ENCODE measurements at places on chromosomes 6 and 20.

GRCh38 chr6:14487625-14488024 lies 370.1 kb downstream of the CD83 start:
- DNase-seq, result no peak

DNA sequence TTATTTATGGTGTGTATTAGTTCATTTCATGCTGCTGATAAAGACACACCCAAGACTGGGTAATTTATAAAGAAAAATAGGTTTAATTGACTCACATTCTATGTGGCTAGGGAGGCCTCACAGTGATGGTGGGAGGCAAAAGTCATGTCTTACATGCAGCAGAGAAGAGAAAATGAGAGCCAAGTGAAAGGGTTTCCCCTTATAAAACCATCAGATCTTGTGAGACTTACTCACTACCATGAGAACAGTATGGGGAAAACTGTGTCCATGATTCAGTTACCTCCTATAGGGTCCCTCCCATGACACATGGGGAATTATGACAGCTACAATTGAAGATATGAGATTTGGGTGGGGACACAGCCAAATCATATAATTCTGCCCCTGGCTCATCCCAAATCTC lies 150.0 kb upstream of the AHI1 start:
- DNase-seq, result no peak

- no peak for DNase-seq
Measured at GRCh38 chr20:63445075-63445734, 27.2 kb downstream of the KCNQ2 start.

DNA sequence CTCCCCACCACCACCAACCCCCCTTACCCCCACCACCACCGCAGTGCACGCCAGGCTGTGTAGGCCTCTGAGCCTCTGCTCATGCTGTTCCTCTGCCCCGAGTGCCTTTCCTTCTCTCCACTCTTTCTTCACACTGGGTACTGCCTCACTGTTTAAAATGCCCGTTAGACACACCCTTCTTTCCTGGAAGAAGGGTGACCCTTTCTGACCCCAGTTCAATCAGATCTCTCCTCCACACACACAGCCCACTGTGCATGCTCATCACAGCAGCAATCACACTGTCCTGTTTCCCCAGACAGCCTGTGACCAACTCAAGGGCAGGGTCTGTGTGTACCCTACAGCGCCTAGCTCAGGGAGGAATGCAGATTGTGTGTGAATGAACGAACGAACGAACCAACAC lies 10.0 kb downstream of the TMEM74B start:
- DNase-seq, result no peak

GRCh38 chr6:112005013-112005371 lies 48.9 kb upstream of the CCN6 start:
- no peak for DNase-seq

DNA sequence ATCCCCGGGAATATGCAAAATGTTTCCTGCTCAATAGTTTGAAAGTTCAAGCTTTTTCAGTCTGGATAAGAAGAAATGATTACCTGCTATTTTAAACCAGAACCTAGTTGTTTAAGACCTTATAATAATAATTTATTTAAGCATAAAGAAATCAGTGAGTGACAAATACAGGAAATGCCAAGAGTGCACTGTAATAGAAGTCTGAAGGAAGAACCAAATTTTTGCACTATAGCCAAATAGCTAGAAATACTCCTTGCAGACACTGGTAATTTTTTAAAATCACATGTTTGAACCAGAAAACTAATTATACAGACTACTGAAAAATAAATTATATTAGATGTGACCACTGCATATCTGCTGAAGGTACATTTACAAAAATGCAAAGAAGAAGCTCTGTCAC lies 93.2 kb downstream of the MMS22L start:
- no peak for DNase-seq

GRCh38 chr20:9838035-9838377 lies 870 bp downstream of the PAK5 start:
- DNase-seq, result no peak

- peak; percentile 65 for DNase-seq
Measured at GRCh38 chr20:59598625-59599310, 5.6 kb upstream of the PHACTR3 start.

DNA sequence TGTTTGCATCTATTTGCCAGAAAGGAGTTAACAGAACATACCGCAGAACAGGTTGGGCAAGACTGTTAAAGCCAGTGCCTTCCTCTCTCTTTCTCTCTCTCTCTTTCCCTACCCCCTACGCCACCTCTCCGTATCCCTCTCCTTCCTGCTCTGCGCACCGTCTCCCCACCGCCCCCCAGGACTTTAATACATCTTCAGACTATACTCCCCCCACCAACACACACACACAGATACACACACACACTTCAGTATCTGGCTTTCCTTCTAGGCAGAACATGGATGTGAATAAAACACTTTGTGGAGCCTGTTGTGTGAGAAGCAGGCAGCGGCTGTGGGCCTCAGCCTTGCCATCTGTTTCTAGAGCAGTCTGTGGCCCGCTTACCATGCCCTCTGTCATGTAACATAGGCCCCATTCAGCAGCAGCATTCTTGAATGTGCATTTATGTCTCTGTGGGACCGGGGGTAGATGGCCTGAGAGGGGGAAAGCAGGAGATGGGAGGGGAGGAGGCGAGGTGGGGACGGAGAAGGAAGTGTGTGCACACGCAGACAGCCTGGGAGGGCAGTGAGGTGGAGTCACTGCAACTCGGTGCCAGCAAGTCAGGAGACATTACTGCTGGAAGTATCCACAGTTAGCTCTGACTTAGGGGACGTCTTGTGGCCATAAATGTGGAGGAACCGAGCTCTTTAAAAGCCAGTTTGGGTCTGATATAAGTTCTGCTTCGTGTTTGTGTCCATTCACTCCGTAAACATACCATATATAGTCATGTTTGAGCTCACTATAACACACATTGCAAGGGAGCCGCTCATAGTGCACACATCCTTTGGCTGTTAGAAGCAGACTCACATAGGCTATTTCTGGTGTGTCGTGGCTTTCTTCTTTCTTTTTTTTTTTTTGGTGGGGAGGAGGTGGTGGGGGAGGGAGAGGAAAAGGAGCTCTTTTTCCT lies 38.4 kb downstream of the RREB1 start:
- no peak for DNase-seq

DNA sequence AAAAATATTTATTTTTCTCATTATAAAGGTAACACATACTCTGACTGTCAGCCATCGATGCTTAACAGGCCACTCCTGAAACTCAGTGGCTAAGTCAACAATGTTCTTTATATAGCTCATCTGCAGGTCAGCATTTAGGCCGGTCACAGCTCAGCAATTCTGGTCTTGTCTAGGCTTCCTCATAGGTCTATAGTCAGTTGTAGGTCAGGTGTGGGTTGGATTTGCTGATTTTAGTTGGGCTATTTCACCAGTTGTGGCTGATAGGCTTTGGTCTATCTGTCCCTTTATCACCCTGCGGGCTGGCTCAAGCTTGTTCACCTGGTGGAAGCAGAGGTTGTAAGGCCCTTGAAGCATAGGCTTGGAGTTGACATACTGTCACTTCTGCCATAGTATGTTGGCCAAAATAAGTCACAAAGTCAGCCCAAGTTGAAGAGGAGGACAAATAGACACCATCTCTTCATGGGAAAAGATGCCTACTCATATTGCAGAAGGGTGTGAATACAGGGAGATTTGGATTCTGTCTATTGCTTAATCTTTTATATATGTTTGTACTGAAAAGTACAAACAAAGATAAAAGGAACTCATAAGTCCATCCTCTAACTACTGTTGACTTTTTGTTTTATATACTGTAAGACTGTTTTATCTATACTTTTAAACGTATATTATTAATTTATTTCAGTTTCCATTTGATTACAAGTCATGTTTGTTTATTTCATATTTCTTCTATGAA lies 75.0 kb downstream of the BCKDHB start:
- no peak for DNase-seq

GRCh38 chr20:22927537-22927936 lies 107.6 kb upstream of the SSTR4 start:
- DNase-seq, result no peak

DNA sequence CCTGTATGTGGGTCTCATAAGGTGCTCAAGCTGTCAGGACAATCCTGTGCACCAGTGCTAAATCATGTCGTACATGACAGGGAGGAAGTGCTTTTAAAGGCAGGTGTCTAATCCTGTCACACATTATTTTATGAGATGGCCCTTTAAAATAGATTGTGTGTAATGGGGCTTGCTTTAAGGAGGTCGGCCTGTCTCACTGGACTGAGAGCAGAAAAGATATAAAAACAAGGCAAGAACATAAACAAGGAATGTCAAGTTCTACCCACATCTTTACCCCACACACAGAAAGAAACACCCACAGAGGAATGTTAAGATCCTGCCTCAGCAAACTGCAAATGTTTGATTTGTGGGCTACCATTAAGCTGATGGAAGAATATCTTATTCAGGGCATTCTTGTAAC lies 279.0 kb downstream of the FOXA2 start:
- DNase-seq, result no peak

- no peak for DNase-seq
Measured at GRCh38 chr6:20112841-20113240, 99.4 kb downstream of the MBOAT1 start.

- no peak for DNase-seq
Measured at GRCh38 chr6:123967905-123968304, 164.2 kb downstream of the NKAIN2 start.

DNA sequence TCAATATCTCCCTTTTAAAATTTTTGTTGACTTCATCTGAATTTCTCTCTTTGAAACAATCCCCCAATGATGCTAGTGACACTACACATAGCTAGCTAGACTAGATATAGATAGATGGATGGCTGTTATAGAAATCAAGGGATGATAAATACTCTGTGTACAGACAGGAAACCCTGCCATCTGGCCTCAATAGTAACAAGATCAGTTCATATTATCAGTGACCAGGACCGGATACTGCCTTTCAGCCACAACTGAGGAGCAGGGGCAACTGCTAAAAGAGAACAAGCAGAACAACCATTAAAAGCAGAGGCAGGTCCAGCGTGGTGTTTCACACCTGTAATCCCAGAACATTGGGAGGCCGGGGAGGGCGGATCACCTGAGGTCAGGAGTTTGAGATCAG lies 118.3 kb upstream of the FAM184A start:
- DNase-seq, result no peak

DNA sequence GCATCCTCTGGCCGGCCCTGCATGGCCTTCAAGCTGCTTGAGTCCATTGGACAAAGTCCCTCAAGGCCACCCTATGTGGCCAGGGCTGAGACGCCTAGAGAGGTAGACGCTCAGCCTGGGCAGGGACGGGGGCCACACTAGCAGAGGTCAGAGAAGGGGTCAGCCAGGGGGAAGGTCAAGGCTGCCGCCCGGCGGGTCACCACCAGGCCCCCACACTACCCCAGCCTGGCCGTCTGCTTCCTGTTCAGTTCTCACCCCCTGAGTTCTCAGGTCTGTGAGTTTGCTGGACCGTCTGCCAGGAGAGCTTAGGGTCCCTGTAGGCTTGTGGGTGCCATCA lies 37.3 kb downstream of the NTSR1 start:
- DNase-seq, result no peak

DNA sequence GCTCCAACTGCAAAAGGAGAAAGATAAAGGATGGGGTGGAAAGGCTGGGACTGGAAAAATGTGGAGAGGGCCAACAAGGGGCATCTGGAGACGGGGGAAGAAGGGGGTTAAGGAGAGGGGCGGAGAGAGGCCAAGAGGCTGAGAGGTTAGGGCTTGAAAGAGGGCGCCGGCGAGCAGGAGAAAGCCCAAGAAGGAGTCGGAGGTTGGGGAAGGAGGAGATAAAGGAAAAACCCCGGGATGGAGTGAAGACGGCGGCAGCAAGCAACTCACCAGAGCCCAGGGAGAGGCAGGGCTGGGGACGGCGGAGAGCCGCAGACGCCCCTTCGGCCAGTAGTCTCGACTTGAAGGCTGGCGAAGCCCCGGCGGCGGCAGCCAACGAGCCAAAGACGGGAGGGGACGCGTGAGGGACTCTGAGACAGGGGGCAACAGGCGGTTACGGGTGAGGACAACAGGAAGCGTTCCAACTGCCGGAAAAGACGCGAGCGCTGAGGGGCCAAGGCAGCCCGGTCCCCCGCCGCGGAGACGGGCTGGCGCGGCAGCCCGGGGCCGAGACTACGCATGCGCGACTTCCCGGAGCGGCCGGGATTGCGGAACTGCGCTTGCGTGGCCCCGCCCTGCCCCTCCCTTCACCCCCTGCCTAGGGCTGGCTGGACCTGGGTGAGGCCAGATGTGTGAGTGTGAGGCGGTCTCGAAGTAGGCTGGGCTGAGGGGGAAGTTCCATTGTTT lies at the start of gene STK38:
STK38 (minus strand) TSS at position 560 of the 726 bp plus-strand sequence. CDS start 7,277 bp downstream, outside the sequence.
- peak; percentile 94 for DNase-seq

- DNase-seq, result no peak
Measured at GRCh38 chr6:137871291-137871690, 4.2 kb downstream of the TNFAIP3 start.

DNA sequence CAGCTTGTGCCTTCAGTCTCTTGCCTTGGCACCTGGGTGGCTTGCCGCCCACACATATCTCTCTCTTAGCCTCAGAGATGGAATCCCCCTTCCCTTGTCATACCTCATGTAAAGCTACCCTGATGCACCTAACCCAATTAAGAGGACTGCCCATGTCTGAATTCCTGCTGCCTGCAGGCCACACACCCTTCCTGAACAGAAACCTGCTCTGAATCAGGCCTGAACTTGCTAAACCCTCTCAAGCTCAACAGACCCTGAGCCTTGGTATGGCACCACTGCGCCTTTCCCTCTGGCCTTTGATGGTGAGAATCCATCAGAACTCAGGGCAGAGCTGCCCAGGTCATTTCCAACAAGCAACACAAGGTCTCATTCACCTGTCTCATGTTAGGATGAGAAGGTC lies 5.2 kb downstream of the RAET1G start:
- no peak for DNase-seq

DNA sequence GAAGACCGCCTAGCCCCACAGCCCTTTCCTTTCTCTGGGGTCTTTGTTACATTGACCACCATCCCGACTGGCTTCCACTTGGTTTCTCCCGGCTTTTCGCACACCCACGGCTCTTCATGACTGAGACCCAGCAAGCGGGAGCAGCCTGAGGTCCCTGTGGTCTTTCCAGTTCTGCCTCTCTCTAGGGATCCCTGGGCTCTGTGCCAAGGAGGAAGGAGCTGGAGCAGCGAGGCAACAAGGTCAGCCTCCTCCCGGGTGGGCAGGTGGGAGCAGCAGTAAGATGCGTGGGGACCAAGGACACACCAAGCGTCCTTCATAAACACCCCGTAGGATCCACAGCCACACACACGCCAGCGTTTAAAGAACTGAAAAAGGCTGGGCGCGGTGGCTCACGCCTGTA lies 29.6 kb upstream of the MRGBP start:
- no peak for DNase-seq

GRCh38 chr6:135832166-135832565 lies 19.3 kb upstream of the PDE7B start:
- no peak for DNase-seq

DNA sequence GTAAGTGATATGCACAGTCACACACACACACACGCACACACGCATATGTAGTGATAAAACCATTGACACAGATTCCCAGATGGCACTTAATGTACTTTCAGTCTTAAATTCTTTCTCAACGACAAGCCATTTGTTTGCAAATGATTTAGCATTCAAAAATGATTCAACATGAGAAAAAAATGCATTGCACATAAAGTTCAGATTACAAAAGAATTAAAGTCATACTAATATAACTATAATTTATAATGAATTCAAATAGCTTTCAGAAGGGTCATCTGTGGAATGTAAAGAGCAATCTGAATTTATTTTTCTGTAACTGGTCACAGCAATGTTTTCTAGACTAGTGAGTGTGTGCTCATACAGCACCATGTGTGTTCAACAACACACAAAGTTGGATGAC lies 521.6 kb upstream of the ZNF337 start:
- DNase-seq, result no peak
